ENCODE measurements at places on chromosomes 5 and 9. TPM values are rescaled to one million over a fixed set of nuclear protein-coding genes. Genes with fewer than 3 reads are reported as not detected.

GABRA1 gene
- total RNA-seq: not detected

OR1J2 gene
- total RNA-seq: not detected

RASGRF2 gene
- 7.5 TPM for total RNA-seq

GLRA1 gene
- total RNA-seq: not detected

CCDC187 gene
- total RNA-seq: not detected

ARID3C gene
- not detected for total RNA-seq

TAF1L gene
- total RNA-seq: not detected

C5orf58 gene
- total RNA-seq: not detected

GPR151 gene
- total RNA-seq: not detected

TEX48 gene
- total RNA-seq: not detected

SHISAL2B gene
- total RNA-seq: not detected

STC2 gene
- total RNA-seq: 162 TPM

CARD19 gene
- 114 TPM for total RNA-seq

FAXDC2 gene
- 3.6 TPM for total RNA-seq

CDX1 gene
- not detected for total RNA-seq

FOXD4L5 gene
- not detected for total RNA-seq

TNFSF15 gene
- 0.08 TPM for total RNA-seq

TSTD2 gene
- 8.0 TPM for total RNA-seq

HTR4 gene
- total RNA-seq: not detected

TMEM215 gene
- not detected for total RNA-seq

PDE6A gene
- total RNA-seq: 0.13 TPM

OCLN gene
- 0.88 TPM for total RNA-seq

MYORG gene
- 2.1 TPM for total RNA-seq

BARHL1 gene
- total RNA-seq: not detected

ADAMTS6 gene
- total RNA-seq: 32.3 TPM

ASPN gene
- not detected for total RNA-seq

CNTFR gene
- 1.1 TPM for total RNA-seq

COL23A1 gene
- not detected for total RNA-seq

Data from epithelial cell of alveolus of lung (primary cell).